ENCODE measurements at places on chromosomes 2 and 18.

- no peak for DNase-seq
Measured at GRCh38 chr2:69017080-69017479, 4.1 kb downstream of the ANTXR1 start.

GRCh38 chr2:216001216-216002100 is 11.9 kb downstream of the MREG start:
- no peak for DNase-seq

- DNase-seq: no peak
Measured at GRCh38 chr2:118510807-118511206, 336.6 kb downstream of the EN1 start.

DNA sequence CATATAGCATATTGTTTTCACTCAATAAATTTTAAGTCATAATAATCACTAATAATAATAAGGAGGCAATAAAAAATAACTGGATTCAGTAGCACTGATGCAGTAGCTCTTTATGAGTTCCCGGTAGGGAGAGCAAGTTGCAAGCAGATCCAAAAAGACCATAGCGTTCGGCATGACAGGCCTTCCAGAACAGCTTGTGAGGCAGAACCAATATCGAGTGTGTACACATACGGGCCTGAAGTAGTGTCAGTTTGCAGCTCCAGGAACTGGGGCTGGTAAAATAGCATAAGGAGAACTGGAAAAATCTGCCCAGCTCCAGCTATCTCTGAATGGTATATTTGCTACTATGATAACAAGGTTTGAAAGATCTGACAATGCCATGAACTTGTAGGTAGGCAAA is 1607.8 kb upstream of the PIK3C3 start:
- DNase-seq: no peak

DNA sequence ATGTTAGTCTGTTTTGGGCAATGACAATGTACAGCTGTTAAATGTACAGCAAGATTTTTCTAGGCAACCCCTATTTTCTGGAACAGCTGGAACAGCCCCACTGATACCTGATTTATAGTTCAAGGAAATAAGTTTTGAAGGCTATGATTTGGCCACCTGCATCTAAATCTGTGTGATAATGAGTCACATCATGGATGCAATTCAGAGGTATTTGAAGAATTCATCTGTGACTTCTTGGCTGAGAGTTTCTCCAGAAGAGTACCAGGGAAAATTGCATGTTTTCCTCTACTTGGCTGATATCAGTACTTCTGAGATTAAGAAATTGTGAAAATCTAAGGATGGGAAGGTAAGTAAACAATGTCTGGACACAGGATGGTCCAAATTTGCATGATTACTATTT is 40.7 kb upstream of the NT5C1B start:
- DNase-seq: no peak

GRCh38 chr2:202932425-202933138 is 20.5 kb downstream of the CARF start:
- no peak for DNase-seq

DNA sequence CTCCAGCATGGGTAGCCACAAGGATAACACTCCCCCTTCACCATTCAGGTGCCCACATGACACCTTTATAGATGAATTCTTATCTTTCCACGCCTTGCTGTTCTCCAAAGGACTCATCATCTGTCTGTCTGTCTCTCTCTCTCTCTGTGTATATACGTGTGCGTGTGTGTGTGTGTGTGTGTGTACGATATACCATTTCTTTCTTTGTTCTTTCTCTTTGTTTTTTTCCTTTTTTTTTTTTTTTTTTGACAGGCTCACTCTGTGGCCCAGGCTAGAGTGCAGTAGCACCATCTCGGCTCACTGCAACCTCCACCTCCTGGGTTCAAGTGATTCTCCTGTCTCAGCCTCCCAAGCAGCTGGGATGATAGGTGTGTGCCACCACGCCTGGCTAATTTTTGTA is 98.2 kb downstream of the DLGAP1 start:
- no peak for DNase-seq

DNA sequence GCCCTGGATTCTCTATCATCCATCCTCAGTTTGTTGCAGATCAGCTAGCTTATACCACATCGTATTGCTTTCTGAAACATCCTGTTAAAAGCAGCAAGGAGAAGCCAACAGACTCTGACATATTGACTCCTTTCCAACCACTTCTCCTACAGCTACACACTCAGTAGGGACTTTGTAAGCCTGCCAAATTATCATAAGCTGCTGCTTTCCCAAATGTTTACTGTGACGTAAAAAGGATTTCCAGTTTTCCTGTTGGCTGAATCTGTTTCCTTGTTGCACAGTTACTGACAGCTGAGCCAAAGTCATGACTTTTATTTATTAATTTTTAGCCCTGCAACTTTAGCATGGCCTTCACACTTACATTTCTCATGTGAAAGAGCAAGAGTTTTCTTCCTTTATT is 294.3 kb downstream of the KCNJ3 start:
- DNase-seq: no peak

GRCh38 chr18:24485681-24486080 is 25.2 kb downstream of the HRH4 start:
- DNase-seq: no peak

GRCh38 chr18:79877163-79878091 is 74.0 kb downstream of the SLC66A2 start:
- DNase-seq: no peak

DNA sequence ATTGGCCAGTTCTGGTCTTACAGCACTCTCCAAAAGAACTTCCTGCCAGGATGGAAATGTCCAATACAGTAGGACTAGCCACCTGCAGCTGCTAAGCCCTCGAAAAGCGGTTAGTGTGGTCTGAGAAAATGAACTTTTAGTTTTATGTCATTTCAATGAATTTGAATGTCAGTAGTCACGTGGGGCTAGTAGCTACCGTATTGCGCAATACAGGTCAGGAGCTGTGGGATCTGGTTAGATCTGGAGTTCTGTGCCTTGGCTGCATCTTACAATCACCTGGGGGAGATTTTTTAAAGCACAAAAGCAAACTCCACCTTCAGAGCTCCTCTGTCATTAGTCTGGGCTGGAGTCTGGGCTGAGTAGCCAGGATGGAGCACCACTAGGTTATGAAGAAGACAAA is 35.9 kb downstream of the C1QL2 start:
- DNase-seq: no peak

- DNase-seq: no peak
Measured at GRCh38 chr2:233453916-233454315, 99.6 kb downstream of the DGKD start.

GRCh38 chr2:7025082-7025481 is 107.9 kb downstream of the RNF144A start:
- no peak for DNase-seq

Measured in activated T-cell treated with anti-CD3 and anti-CD28 coated beads for 1 hour (primary cell).